ENCODE measurements at places on chromosomes 1 and 21.

DNA sequence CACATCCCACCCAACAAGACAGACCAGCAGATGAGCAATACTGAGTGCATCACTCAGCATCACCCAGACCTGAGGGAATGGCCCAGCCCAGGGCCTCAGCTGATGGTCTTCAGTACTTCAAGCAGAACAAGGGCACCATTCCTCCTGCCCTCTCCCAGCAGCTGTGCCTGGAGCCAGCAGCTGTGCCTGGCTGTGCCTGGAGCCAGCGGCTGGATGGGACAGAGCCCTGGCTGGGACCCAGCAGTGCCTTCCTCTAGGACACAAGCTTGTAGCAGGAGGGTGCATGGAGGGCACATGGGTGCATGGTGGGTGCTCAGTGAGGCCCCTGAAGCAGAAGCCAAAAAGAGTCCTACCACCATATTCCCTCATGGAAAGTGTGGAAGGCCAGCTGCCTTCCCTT lies 583.8 kb downstream of the NPHP4 start:
- DNase-seq: no peak

DNA sequence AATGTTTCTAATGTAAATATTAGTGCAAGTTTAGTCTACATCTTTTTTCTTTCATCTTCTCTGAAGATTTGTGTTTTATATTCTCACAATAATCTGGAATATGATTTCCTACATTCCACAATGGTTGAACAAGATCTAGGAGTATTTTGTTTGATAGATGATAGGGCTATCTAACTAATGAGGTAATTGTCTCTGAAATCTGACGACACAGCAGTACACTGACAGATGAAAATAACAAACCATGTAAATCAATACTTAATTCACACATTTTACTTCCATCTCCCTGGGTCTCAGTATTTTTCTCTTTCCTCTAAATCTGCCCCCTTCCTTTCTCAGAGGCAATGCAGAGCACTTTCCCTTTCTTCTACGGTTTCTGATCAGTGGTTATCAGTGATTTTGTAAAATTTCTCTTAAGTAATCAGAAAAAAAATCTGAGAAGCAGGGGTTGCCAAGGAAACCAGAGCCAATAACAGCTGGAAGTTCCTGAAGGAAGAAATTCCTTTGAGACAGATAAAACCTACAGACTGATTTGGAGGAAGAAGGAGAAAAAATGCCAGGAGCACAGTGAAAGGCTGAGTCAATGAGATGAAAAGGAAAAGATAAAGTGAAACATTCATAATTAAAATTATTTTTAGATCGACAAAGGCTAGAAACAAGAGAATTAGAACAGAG lies 7.3 kb upstream of the ANKRD13C start:
- no peak for DNase-seq

DNA sequence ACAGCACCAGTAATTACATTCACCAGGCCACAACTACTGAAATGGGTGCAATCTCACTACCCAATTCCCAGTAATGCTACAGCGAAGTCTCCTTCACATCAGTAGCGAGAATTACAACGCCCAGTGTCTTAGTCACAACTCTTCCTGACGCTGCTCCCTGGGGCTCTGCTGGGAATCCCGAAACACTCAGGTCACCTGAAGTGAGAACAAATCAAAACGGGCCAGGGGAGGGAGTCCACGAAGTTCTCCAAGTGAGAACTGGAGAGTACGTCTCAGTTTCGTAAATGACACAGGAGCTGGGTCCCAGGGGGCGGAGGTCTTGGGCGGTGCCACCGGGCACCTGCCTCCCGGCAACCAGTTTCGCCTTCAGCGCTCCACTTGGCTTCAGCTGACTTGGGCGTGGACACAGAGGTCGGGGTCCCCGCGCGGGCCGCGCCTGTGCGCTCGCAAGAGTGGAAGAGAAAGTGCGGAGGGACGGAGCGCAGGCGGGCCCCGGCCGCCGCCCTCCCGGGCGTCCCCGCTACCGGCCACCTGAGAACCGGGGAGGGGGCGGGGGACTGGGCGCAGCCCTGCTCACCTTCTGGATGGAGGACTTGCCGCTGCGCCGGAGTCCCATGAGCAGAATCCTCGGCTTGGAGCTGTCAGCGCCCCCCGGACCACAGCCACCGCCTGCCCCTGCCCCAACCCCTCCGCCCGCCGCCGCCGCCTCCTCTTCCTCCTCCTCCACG lies 575 bp downstream of the RRAGC start:
- no peak for DNase-seq

DNA sequence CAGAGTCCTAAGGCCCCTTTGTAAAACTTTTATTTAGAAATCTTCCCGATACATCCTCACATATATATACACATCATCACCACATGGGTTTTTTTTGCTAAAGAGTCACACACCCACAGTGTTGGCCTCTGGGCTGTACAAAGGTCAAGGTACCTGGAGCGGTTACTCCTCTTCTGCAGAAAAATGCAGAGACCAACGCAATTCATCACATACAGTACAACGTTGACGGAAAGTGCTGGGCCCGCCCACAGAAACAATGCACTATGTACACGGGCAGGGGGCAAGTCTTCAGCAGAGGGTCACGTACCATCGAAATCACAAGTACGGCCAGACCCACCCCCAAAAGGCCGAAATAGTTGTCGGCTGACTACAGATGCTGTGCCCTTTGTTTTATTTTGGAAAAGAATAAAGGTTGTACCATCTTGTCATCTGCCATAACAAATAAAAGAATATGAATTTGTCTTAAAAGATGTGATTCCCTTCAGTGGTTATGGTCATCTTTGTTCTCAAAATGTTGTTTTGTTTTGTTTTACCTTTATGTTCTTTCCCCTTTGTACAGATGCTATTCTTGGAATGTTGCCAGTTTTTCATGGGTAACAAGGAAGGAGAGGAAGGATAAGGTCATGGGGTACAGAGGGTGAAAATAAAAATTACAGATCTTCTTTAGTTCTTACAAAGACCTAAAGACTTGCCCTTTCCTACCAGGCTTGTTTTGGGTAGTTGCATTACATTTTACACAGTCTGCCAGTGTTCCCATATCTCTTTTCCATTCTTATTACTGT lies 15.6 kb downstream of the TAL1 start:
- no peak for DNase-seq

DNA sequence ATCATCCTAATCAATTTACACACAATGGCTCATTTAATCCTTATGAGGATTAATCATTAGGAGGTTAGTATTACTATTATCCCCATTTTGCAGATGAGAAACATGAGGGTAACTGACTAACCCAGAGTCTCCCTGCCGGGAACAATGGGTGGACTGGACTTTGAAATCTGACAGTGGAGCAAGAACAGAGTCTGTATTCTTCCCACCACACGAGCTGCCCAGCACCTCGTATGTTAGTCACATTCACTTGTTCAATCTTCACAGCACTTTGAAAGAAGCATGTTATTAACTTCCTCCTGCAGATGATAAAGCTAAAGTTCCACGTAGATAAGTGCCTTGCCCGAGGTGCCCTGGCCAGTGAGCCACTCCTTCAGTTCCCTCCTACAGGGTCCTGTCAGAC lies 12.4 kb downstream of the C8B start:
- no peak for DNase-seq

DNA sequence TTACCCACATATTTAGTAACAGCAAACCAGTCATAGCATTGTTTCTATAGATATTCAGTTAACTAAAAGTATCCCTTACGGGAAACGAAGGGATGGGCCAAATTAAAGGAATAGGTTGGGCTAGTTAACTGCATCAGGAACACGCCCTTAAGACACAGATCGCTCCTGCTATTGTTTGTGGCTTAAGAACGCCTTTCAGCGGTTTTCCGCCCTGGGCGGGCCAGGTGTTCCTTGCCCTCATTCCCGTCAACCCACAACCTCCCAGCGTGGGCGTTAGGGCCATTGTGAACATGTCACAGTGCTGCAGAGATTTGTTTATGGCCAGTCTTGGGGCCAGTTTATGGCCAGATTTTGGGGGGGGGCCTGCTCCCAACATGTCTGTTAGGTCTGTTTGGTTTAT lies 14.7 kb downstream of the TNFRSF18 start:
- DNase-seq: no peak

GRCh38 chr1:86082183-86082582 lies 74.4 kb downstream of the COL24A1 start:
- DNase-seq: no peak

DNA sequence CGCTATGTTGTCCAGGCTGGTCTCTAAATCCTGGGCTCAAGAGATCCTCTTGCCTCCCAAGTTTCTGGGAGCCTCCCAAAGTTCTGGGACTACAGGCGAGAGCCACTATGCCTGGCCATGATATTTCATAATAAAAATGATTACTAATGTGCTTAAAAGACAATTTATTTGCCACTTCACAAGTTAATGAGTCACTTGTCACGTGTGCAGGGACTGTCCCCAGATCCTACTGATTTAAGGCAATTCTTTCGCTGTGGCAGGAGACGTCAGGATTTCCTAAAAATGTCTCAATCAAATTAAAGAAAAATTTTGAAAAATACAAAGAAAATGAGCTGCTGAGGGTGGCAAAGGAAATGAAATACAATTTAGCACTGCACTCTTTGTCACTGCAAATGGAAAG lies 43.5 kb downstream of the B3GALNT2 start:
- no peak for DNase-seq

GRCh38 chr1:203447151-203447550 lies 28.5 kb upstream of the PRELP start:
- no peak for DNase-seq

DNA sequence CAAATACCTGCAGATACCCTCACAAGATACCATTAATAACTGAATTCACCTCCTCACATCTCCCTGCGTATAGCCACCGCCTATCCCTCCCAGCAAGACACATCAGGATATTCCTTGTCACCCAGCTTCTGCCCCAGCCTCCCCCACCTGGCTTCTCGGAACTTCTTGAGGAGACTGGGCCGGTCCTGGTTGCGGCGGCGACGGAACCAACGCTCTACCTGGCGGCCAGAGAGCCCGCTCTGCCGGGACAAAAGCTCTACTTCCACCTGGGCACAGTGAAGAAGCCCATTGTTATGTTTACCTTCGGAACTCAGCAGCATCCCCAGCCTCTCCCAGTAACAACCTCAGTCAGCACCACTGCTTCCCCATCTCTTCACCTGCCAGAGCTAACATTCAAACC lies 6.7 kb downstream of the CERS2 start:
- no peak for DNase-seq

DNA sequence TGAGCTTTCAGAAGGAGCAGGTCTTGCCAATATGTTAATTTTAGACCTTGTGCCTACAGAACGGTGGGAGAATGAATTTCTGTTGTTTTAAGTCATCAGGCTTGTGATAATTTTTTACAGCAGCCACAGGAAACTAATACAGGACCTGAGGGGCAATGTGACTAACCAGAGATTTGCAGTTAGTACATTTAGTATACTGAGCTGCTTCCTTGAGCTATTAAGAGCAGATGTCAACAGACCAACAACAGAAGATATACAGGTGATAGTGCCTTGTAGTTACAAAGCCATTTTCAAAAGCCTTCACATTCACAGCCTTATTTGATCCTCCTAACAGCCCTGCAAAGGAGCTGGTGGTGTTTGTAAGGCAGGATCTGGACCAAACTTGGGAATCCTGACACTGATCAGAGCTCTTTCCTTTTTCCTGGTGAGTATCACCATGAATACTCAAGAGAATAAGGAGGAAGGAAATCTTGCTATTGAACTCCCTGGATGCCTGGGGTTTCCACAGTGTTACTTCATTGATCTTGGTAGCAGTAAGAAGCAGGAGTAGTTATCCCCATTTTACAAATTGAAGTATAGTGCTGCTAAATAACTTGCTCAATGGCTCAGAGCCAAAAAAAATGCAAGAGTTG lies 4.7 kb upstream of the SLAMF1 start:
- no peak for DNase-seq

DNA sequence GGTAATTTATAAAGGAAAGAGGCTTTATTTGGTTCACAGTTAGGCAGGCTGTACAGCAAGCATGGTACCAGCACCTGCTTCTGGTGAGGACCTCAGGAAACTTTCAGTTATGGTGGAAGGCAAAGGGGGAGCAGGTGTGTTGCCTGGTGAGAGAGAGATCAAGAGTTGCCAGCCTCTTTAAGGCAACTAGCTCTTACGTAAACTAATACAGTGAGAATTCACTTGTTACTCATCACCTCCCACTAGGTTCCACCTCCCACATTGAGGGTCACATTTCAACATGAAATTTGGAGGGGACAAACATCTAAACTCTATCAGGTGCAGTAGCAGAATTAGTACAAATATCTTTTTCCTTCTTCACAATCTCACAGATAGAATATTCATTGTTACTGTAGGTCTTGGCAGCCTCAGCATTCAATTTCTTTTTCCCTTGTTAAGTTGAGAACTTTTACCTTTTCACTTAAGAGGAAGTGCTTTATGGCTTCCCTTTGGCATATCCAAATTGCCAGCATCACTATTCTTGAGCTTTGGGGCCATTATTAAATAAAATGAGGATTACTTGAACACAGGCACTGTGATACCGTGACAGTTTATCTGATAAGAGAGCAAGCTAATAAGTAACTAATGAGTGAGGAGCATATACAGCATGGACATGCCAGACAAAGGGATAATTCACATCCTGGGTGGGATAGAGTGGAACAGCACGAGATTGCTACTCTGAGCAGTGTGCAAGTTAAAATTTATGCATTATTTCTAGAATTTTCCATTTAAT lies 48.4 kb downstream of the MAGI3 start:
- DNase-seq: no peak

DNA sequence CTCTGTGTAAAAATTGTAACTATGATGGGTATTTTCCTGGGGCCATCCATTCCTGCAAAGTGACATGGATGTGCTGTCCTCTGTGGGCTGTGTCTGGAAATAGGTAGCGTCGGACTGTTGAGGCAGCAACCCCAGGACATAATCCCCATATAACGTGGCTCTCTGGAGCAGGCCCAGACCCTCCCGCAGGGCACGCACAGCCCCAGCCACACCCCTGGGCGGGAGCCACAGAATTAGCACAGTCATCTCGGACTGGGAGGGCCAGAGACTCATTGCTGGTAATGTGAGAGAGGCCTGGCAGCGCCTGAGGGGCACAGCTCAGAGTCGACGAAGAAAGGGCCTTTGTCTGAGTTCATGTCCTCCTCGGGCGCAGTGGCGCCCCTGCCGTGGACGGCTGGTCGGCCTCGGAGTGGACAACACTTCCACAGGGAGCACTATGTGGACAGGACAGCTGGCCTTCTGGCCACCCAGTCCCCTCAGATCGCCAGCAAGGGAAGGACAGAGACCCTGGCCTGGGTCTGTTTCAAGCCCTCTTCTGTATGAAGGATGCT lies 20.1 kb downstream of the SIM2 start:
- DNase-seq: no peak

GRCh38 chr1:214637125-214637524 lies 34.1 kb downstream of the CENPF start:
- DNase-seq: no peak

DNA sequence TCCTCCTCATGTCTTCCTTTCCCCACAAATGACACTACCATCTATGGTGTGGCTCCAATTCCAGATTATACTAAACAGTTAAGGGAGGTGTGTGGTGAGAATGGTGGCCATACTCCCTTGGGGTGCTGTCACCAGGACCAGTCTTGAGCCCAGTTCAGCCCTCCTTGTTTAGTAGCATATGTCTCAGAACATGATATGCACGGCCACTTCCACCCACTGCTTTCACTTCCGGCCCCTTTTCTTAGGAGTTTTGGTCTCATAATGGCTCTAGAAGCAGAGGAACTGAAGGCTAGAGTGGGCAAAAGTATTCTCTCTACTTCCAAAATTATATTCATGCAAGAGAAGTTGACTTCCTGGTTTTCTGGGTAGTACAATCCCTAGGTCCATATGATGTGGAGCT lies 45.3 kb upstream of the CACNA1E start:
- no peak for DNase-seq

- DNase-seq: no peak
Measured at GRCh38 chr1:156797212-156797871, 19.3 kb downstream of the SH2D2A start.

GRCh38 chr1:225733254-225733653 lies 44.4 kb upstream of the SRP9 start:
- no peak for DNase-seq

GRCh38 chr1:180266275-180267210 lies 36.5 kb downstream of the LHX4 start:
- no peak for DNase-seq

Data from right lung (tissue), 10 donors.